ENCODE measurements at places on chromosomes 2 and 18. TPM values are rescaled to one million over a fixed set of nuclear protein-coding genes. Genes with fewer than 3 reads are reported as not detected.

GRCh38 chr2:118641711-118642110 is 205.7 kb downstream of the EN1 start:
- no peak for DNase-seq
- H3K27ac ChIP-seq = no peak overlapping the region
- H3K27me3 ChIP-seq = no peaks in the 10 kb centered on the region

- peaks cover 2% of the 10 kb centered on the region for H3K27me3 ChIP-seq
- no peak for DNase-seq
- H3K4me3 ChIP-seq = no peak overlapping the region
- H3K36me3 ChIP-seq = no peaks in the 10 kb centered on the region
Observed at GRCh38 chr2:79947751-79948150, 356.8 kb downstream of the LRRTM1 start.

- H3K36me3 ChIP-seq = peaks cover 11% of the 10 kb centered on the region
- no peak for DNase-seq
- no peak overlapping the region for H3K27ac ChIP-seq
- no peaks in the 10 kb centered on the region for H3K27me3 ChIP-seq
- H3K4me1 ChIP-seq = peaks cover 12% of the 10 kb centered on the region
- no peak overlapping the region for H3K4me3 ChIP-seq
Observed at GRCh38 chr2:39443009-39443408, 5.9 kb upstream of the MAP4K3 start.

DNA sequence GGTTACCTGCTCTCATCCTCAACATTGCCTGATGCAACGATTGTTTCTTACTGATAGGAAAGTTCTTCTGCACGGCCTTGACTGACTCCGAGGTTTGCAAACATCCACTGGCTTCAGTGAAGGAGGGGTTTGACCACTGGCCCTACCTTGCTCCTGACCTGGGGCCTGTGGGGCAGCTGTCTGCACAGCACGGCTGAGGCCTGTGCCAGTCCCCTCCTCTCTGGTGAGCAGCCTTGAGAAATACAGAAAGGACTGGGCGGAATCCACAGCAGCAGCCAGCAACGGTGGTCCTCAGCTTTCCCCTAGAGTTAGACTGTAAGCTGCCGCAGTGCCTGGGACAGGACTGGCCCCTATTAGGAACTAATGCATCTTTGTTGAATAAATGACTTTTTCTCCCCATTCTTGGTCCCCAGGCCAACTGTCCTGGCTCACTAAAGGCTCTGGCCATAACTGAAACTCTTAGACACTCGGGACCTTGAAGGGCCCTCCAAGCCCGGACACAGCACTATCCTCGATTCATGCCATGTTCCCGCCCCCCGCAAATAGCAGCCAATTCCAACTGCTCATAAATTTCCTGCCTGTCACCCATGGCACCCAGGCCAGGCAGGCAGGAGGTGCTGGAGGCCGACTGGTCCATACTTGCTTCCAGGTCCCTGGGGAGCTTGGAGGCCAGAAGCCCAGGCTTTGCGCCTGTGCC is 26.7 kb downstream of the ATOH8 start:
- no peak overlapping the region for H3K27ac ChIP-seq
- H3K36me3 ChIP-seq = peaks cover 31% of the 10 kb centered on the region
- H3K27me3 ChIP-seq = no peaks in the 10 kb centered on the region
- peaks cover 2% of the 10 kb centered on the region for H3K4me1 ChIP-seq

GRCh38 chr18:79405781-79406575 is 10.2 kb downstream of the NFATC1 start:
- no peak overlapping the region for H3K27ac ChIP-seq
- no peak for DNase-seq
- H3K36me3 ChIP-seq = peaks cover 4% of the 10 kb centered on the region
- H3K27me3 ChIP-seq = no peaks in the 10 kb centered on the region
- H3K4me1 ChIP-seq = no peaks in the 10 kb centered on the region

DNA sequence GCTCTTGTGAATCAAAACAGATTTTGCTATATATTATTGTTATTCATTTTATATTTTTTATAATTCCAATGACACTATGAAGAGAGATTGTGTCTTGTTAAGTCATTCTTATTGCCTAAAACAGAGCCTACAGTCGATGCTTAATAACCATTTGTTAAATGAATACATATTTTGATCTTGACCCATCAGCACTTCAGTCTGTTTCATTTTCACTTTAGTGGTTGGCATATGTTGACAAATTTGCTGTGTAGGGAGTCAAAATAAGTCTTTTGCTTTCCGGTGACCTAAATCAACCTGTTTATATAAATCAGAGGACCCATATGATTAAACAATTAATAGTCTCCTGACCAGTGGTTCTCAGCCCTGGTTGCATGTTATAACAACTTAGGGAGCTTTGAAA is 97.1 kb downstream of the TXNL1 start:
- no peak for DNase-seq
- no peaks in the 10 kb centered on the region for H3K4me1 ChIP-seq
- no peak overlapping the region for H3K4me3 ChIP-seq
- peaks cover 4% of the 10 kb centered on the region for H3K27me3 ChIP-seq
- no peaks in the 10 kb centered on the region for H3K36me3 ChIP-seq

GRCh38 chr2:234451852-234452625 is 44.8 kb downstream of the ARL4C start:
- H3K4me3 ChIP-seq = no peak overlapping the region
- no peaks in the 10 kb centered on the region for H3K36me3 ChIP-seq
- DNase-seq = peak; percentile 98
- H3K27me3 ChIP-seq = no peaks in the 10 kb centered on the region
- H3K27ac ChIP-seq = peak overlapping the region; percentile 74

KIF1A gene
- under 0.01 TPM for total RNA-seq

PLCL1 gene
- 0.18 TPM for total RNA-seq
